Femur (tissue), 1 donor: ENCODE measurements at places on chromosomes 5 and 9.

DNA sequence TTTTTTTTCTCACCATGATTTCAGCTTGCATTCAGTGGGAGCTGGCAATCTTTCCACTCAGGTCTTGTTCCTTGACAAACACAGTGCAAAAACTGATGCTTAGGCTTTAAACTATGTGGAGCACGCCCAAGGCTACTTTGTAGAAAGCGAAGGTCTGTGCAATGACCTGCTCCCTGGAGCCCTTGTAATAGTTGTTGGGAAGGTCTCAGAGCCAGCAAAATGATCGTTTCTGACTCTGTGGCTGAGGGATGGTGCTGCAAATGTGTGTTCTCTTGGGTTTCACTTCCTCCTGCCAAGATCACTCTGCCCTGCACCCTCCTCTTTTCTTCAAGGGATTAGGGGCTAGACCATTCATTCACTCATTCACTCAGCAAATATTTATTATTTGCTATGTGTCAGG, 249.7 kb upstream of the MAP3K1 start:
- no peak for DNase-seq

GRCh38 chr5:86039351-86039750, 578.4 kb upstream of the COX7C start:
- no peak for DNase-seq

DNA sequence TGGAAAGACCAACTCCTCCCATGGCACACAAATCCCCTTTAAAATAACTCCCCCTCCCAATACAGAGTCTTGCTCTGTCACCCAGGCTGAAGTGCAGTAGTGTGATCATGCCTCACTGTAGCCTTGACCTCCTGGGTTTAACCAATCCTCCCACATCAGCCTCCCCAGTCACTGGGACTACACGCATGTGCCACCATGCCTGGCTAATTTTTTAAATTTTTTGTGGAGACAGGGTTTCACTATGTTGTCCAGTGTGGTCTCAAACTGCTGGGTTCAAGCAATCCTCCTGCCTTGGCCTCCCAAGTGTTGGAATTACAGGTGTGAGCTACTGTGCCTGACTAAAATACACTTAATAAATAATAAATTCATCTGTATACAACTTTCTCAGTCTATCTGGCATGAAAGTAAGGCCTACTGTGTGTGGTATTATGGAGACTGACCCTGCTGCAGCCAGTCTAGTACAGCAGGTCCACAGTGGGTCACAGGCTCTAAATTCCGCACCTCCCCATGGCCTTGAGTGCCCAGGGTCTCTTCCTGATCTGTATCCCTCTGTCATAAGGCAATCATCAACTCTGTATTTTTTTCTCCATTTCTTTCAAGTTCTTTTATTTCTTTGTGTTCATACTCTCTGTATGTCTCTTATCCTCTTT, 169.4 kb downstream of the MAPKAP1 start:
- no peak for DNase-seq

GRCh38 chr9:121744687-121745395, 93.4 kb downstream of the DAB2IP start:
- DNase-seq, result no peak

DNA sequence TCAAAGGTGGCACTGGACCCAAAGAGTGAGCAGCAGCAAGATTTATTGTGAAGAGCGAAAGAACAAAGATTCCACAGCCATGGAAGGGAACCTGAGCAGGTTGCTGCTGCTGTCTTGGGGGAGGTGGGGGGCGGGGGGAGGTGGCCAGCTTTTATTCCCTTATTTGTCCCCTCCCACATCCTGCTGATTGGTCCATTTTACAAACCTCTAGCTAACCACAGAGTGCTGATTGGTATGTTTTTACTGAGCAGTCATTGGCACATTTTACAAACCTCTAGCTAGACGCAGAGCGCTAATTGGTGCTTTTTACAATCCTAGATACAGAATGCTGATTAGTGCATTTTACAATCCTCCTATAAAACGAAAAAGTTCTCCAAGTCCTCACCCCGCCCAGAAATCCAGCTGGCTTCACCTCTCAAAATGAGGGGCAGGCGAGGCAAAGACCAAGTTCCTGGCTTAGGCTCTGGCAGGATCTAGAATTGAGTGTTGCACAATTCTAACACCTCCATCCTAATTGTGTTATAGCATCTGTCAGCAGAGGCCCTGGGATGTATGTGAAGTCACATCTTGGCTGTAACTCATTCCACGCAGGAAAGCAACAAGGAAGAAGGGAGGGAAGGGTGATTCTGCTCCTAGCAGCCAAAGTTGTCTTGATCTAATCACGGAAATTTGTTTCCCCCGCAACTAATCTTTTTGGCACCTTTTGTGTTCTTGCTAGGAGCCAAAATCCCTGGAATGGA, 34.3 kb downstream of the ROR2 start:
- DNase-seq, result no peak

DNA sequence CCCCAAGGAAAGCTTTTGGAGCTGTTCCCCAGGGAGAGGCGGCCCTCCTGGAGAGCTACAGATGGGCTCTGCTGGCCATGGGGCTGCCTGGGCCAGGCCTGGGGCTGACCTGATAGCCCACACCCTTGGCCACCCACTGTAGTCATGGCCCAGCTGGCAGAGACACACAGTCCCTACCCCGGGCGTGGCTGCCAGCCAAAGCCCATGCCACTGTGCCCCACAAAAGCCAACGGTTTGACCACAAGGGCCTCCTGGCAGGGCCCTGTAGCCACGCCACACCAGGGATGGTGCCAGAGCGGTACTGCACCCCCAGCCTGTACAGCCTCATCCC, 15.2 kb downstream of the NACC2 start:
- DNase-seq, result peak; percentile 20

GRCh38 chr9:90175865-90176264, 466.8 kb downstream of the DIRAS2 start:
- DNase-seq, result no peak

DNA sequence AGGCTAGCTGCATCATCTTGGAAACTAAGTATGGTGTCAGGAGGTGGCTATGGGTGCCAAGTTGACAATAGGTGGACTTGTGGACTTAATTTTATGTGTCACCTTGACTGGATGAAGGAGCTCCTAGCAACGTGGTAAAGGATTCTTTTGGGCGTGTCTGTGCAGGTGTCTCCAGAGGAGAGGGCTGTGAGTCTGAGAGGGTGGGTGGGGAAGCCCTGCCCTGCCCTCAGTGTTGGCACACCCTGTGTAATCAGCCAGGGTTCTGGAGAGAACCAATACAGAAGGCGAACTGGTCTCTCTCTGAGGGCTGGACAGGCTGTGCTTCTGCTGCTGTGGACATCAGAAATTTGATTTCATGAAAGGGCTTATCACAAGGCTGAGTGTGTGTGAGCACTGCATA, 61.0 kb downstream of the GTF3C4 start:
- DNase-seq, result no peak

GRCh38 chr5:153559926-153560325, 69.5 kb downstream of the GRIA1 start:
- DNase-seq, result no peak

DNA sequence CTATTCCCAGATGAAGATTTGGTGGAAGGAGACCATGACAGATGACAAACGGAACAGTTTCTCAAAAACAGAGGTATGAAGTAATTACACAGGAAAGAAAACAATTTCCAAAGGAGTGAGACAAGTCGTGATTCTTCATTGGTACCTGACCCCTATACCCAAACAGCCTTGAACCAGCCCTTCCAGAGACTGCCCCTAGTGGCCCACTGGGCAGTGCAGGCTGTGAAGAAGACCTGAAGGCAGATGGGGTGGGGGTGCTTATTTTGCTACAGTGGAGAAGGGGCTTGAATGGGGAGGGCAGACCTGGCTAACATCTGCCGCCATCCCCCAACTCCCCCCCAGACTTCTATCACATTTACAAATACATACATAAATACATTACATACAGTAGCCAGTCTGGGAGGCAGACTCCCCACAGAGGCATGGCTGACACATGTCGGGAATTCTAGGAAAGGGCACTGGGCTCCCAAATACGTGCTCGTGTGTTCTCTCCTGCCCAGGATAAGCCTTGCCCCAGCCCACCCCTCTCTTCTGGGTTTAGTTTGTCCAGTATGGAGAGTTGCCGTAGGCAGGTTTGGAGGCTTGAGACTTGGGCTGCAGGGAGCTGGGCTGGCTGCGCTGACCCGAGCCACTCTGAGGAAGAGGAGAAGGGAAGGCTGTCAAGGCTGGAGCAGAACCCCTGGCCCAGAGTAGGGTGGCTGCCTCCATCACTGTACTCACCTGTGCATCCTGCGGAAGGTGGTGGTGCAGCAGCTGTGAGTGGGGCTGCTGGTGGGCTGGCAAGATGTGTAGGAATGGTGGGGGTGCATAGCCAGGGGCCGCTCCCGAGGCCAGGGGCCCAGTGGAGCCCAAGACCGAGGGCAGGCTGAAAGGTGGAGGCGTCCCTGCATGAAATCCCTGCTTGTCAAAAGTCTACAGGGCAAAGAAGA, 105.3 kb downstream of the UBE2R2 start:
- no peak for DNase-seq

GRCh38 chr5:145743396-145744061, 91.6 kb downstream of the PRELID2 start:
- no peak for DNase-seq

GRCh38 chr9:89792189-89793123, 187.6 kb downstream of the GADD45G start:
- no peak for DNase-seq

DNA sequence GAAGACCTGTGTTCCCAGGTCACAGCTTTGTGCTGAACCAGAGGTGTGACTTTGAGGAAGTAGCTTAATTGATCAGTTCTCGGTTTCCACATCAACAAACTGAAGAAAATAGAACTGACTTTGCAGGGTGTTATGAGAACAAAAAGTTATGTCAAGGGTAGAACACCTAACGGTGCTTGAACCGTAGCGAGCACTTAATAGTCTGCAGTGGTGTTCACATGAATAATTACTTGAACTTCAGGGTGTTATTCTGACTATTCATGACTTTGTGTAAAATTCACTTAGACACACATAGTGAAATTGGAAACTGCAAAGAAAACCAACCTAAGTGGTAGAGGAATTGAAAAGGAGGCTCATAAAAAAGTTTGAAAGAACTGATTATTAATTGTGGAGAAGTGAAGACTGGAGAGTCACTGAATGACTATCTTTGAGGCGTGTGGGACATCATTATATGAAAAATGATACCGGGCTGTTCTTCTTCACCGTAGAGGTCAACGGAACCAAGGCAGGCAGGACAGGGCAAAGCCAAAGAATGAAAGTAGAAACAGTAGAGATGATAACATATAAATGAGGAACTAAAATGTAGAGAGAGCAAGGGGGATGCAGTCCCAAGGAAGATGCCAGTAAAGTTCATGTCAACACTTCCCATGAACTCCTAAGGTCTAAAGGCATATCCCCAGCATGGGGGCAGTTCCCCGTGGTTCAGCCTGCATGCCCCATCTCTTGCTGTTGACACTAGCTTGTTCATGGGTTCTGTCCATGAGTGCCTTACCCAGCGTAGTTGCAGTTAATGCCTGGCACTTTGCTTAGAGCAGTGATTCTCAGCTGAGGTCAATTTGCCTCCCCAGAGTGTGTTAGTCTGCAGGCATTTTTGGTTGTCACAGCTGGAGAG, 118.7 kb downstream of the ZNF462 start:
- DNase-seq, result no peak

GRCh38 chr5:141958546-141959172, 657 bp upstream of the PCDH12 start:
- DNase-seq, result peak; percentile 44

- DNase-seq, result no peak
Measured at GRCh38 chr9:80378669-80379293, 807.0 kb downstream of the TLE4 start.

- DNase-seq, result no peak
Measured at GRCh38 chr5:79685627-79686026, 4.0 kb upstream of the CMYA5 start.

GRCh38 chr5:62127098-62127736, 178.8 kb upstream of the KIF2A start:
- no peak for DNase-seq

GRCh38 chr5:113036321-113036720, 59.7 kb downstream of the DCP2 start:
- no peak for DNase-seq

DNA sequence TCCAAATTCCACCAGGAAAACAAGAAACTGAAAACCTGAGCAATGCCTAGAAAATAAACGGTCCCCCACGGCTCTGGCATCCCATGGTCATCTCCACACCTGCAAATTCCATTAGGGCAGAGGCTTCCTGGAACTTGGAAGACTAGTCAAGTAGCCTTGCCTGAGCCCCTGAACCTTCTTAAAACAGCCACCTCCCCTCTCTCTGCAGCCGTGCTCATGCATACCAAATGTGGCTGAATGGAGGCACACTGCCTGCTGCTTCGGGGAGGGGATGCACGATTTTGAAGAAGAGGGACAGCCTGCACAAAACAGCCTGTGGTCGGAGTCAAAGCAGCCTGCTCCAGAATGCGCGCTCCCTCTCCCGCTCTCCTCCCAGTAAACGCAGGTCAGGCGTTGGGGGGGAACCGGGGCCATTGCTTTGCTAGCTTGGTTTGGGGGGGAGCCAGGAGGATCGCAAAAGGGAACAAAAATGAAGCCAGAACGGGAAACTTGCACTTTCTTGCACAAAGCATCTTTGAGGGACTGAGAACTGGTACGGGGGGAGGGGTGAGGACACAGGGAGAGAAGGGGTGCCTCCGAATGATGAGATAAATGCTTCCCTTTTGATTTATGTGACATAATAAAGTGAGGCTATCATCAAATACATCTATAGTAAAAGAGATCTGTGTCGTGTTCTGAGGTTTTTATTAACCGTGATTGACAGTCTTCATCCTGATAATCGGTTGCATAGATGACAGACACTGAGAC, at the start of gene TRPM3:
TRPM3 (minus strand) TSS at position 347 of the 747 bp plus-strand sequence; CDS start at position 80, 267 bp downstream.
- DNase-seq, result peak; percentile 13

DNA sequence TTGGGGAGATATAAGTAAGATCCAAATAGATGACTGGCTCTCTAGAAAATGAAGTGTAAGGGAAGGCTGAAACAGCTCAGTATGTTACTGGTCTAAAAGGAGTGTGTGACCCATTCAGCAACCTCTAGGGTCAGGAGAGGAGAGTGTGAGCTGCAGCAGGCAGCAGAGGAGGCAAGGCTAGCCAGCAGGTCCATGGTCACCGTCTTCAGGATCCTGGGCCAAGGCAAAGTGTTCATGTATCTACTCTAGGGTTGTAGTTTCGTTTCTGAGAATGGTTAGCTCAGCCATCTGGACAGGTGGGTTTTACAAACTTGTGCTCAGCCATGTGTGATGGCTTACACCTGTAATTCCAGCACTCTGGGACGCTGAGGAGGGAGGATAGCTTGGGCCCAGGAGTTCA, 13.7 kb downstream of the MYO10 start:
- no peak for DNase-seq

DNA sequence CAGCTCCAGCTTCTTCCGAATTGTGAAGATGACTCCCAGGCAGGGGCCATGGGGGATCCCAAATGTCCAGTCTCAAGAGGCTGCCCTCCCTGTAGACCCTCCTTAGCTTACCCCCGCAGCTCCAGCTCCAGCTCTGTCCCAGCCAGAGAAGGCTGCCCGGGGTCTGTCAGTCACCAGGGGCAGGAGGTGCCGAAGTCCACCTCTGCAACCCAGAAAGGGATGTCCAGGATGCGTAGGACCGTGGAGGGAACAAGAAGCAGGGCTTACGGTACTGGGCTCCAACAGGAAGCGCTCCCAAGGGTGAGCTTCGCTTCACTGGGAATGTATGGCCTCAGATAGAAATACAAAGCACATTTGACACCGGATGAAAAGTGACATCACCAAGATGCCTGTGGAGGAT, 6.0 kb downstream of the IPPK start:
- DNase-seq, result no peak
